PC-3 (cell line): ENCODE measurements at places on chromosomes 7 and 10. TPM values are rescaled to one million over a fixed set of nuclear protein-coding genes. Genes with fewer than 3 reads are reported as not detected.

GRCh38 chr7:99386584-99387238, 12.2 kb downstream of the ARPC1B start:
- no peak overlapping the region for H3K27ac ChIP-seq
- peak; percentile 48 for DNase-seq
- no peaks in the 10 kb centered on the region for H3K4me1 ChIP-seq
- no peaks in the 10 kb centered on the region for H3K27me3 ChIP-seq
- H3K36me3 ChIP-seq, result peaks cover 13% of the 10 kb centered on the region; the same call in 1 of the 2 replicates

DNA sequence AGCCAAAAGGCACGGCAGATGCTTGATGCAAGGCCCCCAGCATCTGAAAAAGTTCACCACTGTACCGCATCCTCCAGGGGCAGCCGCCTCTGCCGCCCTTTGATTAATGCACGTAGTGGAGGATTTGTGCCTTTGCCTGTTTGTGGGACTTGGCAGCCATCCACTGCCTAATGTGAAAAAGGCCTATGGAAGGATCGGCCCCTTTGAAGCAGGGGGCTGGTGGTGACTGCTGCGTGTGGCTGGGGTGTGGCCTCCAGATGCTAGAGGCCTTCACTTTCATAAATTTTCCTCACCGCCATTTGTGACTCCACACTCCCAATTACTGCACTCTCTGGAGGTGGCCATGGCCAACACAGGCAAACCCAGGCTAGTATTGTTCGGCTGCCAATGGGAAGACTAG, 226.0 kb downstream of the BMPER start:
- H3K27me3 ChIP-seq, result peaks cover 17% of the 10 kb centered on the region
- H3K4me3 ChIP-seq, result no peak overlapping the region
- no peak for DNase-seq
- H3K4me1 ChIP-seq, result no peaks in the 10 kb centered on the region
- no peaks in the 10 kb centered on the region for H3K36me3 ChIP-seq

CLRN3 gene
- total RNA-seq, result not detected in 2 replicates

- no peaks in the 10 kb centered on the region for H3K27me3 ChIP-seq
- peak; percentile 31 for DNase-seq
- peak overlapping the region; percentile 22 for H3K27ac ChIP-seq
Observed at GRCh38 chr7:41103331-41103730, 599.6 kb downstream of the INHBA start.

DNA sequence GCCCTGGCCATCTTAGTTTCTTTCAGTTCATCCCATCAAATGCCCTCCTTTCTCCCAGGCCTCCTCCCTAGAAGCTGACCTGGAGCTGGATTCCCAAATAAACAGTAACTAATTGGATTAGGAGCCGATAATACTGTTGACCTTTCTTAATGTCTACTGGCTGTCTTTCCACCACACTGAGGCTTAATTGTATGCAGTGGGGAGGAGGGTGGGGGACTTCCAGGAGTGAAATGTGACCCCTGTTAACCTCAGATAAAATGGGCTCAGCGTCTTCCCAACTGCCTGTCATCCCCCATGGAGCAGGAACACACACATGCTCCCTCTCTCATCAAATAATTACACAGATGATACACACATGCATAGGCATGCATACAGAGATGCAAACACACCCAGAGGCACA, 53.7 kb upstream of the LBX1 start:
- H3K4me3 ChIP-seq, result no peak overlapping the region
- H3K27me3 ChIP-seq, result no peaks in the 10 kb centered on the region
- H3K27ac ChIP-seq, result no peak overlapping the region
- H3K36me3 ChIP-seq, result no peaks in the 10 kb centered on the region
- H3K4me1 ChIP-seq, result peaks cover 3% of the 10 kb centered on the region; the same call in 1 of the 2 replicates
- DNase-seq, result no peak

GRCh38 chr10:13909516-13910258, 322.9 kb downstream of the PRPF18 start:
- no peak overlapping the region for H3K4me3 ChIP-seq
- DNase-seq, result no peak
- H3K4me1 ChIP-seq, result no peaks in the 10 kb centered on the region
- no peaks in the 10 kb centered on the region for H3K36me3 ChIP-seq

GRCh38 chr10:63600540-63600939, 79.3 kb downstream of the REEP3 start:
- peaks cover 43% of the 10 kb centered on the region for H3K36me3 ChIP-seq
- H3K4me1 ChIP-seq, result peaks cover 5% of the 10 kb centered on the region; the same call in 1 of the 2 replicates
- no peak overlapping the region for H3K4me3 ChIP-seq
- DNase-seq, result no peak
- no peak overlapping the region for H3K27ac ChIP-seq
